ENCODE measurements at places on chromosomes 2 and 18.
A peak's percentile ranks its signal among the peaks of the same experiment; 100 is the strongest.

GRCh38 chr2:98149333-98149697, 62.3 kb downstream of the VWA3B start:
- peak; percentile 60 for DNase-seq

- DNase-seq = no peak
These were observed 60.1 kb upstream of the COX7A2L start for GRCh38 chr2:42421157-42421485.

DNA sequence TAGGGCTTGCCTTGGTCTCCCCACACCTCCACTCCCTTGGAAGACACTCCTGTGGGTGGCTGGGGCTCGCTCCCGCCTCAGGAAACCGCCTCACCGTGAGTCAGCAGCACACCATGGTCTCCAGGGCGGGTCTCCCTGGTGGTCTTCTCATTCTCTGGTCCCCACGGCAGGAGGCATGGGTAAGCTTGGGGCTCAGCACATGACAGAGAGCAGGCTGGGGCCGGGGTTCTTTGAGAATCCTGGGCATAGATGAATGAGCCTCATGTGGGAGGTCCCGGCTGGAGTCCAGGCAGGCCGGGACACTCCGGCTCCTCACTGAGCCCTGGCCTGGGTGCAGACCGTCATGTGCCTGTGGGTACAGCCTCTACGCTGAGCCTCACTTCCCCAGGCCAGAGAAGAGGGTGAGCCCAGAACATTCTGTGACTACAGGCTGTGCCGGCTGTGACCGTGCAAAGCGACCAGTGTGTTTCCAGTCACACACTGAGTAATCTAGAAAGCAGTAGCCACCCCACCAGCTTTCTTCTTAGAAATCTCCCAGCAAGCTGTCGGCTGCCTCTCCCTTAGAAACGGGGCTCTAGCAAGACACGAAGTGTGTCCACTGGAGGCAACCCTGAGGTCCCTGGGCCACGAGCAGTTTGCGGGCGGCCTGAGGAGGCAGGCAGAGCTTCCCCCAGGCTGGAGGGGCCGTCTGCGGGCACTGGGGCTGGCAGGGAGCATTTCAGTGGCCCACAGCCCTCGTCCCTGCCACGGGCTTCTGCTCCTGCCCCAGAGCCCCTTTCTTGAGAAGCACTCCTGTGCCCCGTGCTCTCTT, 93.1 kb downstream of the RHOB start:
- DNase-seq = no peak

DNA sequence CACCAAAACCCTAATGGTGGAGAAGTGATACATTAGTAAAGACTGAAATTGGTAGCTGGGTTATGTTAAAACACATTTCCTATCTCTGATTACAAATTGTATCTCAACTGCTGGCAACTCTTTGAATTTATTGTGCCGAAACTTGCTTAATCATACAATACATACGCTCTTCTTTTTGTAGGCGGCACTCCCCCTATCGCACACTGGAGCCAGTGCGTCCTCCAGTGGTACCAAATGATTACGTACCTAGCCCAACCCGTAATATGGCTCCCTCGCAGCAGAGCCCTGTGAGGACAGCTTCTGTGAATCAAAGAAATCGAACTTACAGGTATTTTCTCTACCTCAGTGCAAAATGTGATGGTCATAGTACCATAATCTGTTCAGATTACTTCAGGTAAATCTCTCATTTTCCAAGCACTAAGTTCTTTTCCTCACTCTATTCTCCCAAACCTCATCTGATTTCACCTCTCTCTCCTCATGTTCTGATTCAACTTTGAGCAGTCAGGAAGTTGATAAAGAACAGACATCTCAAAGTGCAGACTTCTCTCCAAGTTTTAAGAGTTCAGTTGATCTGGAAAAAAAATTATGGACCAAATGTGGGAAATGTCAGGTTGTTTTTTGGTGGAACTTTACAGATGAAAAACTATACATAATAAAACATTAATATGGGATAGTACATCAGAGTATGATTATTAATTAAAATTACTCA, 66.5 kb downstream of the ABI2 start:
- no peak for DNase-seq

DNA sequence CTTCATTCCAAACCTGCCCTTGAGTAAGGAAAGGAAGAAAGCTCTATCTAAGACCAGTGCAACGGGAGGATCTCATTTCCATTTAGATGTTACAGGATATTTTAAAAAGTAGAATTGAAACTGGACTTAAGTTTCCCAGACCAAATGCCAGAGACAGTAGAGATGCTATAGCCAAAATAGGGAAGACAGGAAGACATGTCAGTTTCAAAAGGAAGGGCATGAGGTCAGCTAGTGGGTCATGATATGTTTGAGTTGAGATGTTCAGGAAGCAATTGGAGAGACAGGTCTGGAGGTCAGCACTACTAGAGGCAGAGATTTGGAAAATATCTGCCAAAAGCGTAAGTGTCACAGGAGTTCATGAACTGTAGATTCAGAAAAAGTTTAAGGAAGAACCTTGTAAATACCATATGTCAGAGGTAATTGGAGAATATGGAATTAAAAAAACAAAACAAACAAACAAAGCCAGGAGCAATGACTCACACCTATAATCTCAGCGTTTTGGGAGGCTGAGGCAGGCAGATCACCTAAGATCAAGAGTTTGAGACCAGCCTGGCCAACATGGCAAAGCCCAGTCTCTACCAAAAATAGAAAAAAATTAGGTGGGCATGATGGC, 50.8 kb downstream of the EPHA4 start:
- DNase-seq = no peak

- DNase-seq = no peak
These were observed 38.6 kb downstream of the AGFG1 start for GRCh38 chr2:227510620-227510958.

GRCh38 chr18:32213693-32214092, 23.9 kb downstream of the MEP1B start:
- DNase-seq = no peak

- peak; percentile 93 for DNase-seq
These were observed 418.0 kb upstream of the TNP1 start for GRCh38 chr2:217277646-217278398.

GRCh38 chr2:194264586-194264985, 1392.4 kb upstream of the SLC39A10 start:
- no peak for DNase-seq

GRCh38 chr2:156756516-156756915, 320.3 kb downstream of the GPD2 start:
- no peak for DNase-seq

DNA sequence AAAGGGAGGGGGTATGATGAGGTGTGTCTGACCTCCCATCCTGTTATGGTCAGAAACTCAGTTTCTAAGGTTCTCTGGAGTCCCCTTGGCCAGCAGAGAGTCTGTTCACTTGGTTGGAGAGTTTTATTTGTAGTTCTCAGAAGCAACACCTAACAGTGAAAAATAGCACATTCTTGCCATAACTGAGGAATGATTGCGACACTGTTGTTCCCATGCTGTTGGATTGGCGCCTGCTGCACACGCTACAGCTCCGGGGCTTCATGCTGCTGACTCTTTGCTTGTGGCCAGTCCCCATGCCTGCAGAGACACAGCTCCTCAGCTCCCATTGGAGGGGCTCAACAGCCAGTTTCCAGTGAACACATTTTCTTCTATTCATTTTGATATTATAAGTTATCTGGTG, 42.1 kb downstream of the TPGS2 start:
- peak; percentile 83 for DNase-seq

- DNase-seq = no peak
These were observed 151.3 kb upstream of the SERPINE2 start for GRCh38 chr2:224190234-224190935.

- no peak for DNase-seq
These were observed 71.2 kb downstream of the CERKL start for GRCh38 chr2:181585732-181586131.

GRCh38 chr2:33371304-33372090, 105.0 kb upstream of the RASGRP3 start:
- DNase-seq = no peak

GRCh38 chr2:42777883-42778805, 14.2 kb upstream of the OXER1 start:
- DNase-seq = no peak

DNA sequence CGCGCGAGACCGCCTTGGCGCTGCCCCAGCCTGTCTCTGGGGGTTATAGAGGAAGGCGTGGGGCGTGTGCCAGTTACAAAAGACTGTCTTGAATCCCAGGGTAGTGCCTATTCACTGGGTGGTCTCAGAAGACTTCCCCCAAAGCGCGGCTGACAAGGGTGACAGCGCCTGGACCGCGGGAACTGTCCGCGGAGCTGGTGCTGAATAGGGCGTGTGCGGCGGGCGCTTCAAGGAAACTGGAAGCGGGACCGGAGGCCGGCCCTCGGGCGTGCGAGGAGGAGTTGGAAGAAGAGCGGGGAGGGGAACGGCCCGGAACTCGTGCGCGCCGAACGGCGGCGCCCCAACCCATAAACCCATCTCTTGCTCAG, 2.3 kb downstream of the EGR4 start:
- DNase-seq = peak; percentile 51

DNA sequence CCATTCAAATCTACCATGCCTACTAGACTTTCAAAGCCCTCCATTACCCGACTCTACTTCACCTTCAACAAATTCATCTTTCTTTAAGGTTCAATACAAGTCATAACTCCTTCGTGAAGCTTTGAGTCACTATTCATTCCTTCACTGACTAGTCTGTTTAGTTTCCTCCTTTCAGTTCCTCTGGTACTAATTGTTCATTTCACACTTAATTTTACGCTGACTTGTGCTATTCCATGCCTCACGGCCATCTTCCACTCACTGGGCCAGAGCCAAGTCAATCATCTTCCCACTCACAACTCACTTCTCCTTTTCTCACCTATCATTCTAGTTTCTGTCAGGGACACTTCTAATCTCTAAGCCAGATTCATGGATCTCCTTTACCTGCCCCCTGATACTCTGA, 136.2 kb downstream of the MTX2 start:
- DNase-seq = no peak

- no peak for DNase-seq
These were observed 21.1 kb downstream of the BABAM2 start for GRCh38 chr2:27911458-27912210.

DNA sequence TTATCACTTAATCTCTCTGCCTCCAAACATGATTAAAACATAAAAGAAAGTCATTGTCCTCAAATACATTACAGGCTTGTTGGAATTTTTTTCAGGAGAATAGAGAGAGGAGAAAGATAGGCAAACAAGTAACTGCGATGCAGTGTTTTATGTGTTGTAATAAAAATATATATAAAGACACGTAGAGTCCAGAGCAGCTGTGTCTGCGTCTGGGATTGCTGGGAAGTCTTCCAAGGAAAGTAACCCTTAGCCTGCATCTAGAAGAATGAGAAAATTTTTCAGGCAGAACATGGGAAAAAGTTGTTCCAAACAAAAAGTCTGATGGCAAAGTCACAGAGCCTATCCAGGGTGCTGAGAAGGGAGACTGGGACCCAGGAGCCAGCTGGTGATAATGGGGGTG, 91.8 kb upstream of the ST6GAL2 start:
- DNase-seq = peak; percentile 79

GRCh38 chr2:239212121-239212928, 188.5 kb downstream of the HDAC4 start:
- DNase-seq = no peak

- no peak for DNase-seq
These were observed 88.9 kb downstream of the PXDN start for GRCh38 chr2:1655461-1655860.

GRCh38 chr18:42533009-42533575, 578.1 kb downstream of the PIK3C3 start:
- no peak for DNase-seq

DNA sequence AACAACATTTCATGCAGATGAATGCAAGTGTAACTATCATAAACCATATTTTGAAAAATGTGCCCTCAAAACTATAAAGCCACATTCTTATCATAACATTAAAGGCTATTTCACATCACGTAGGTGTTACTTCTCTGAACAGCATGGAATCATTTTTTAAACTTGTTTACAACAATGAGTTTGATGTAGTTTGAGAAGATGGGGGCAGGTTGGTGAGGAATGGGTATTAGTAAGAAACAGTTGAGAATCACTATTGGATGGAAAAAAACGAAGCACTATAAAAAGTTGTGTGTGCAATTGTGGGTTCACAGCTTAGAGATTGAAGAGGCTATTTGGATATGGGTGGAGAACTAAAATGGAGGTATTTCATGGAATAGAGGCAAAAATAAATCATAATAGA, 569.1 kb downstream of the ARHGAP15 start:
- DNase-seq = no peak

- no peak for DNase-seq
These were observed 37.9 kb downstream of the MTERF4 start for GRCh38 chr2:241064008-241064801.

- no peak for DNase-seq
These were observed 6.0 kb downstream of the ATP6V1B1 start for GRCh38 chr2:70941701-70942100.

GRCh38 chr2:229582151-229582550, 132.2 kb downstream of the DNER start:
- DNase-seq = no peak

- peak; percentile 73 for DNase-seq
These were observed 84.2 kb downstream of the DOK6 start for GRCh38 chr18:69484699-69485396.

- peak; percentile 3 for DNase-seq
These were observed 160.8 kb upstream of the CAVIN2 start for GRCh38 chr2:192007581-192008228.

DNA sequence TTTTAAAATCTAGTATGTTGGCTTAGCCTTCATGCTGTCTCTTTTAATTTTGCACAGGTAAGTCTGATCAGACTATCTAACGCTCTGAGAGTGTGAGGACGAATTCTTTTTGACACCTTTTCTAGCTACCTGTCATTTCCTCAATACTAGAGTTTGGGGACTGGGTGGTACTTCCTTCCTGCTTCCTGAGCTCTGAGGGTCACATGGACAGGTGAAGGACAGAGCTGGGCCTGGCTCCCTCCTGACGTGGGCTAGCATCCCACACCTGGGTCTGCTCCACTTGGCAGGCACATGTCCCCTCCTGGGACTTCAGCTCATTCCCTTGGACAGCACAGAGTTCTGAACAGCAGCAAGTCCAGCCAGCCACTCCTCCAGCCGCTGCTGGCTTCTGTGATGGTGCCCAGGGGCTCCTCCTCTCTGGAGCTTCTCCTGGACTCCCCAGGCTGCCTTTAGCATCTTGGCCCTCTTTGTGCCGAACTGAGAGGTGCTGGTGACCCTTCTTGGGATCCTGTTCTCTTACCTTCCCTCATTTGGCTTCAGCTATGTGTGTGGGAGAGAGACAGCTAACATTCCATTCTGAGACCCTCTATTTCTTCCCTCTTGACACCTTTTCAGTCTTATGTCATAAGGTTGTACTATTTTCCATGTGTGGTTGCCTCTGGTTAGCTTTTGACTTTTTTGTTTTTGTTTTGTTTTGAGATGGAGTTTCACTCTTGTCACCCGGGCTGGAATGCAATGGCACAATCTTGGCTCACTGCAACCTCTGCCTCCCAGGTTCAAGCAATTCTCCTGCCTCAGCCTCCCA, 106.9 kb downstream of the B3GNT2 start:
- no peak for DNase-seq

DNA sequence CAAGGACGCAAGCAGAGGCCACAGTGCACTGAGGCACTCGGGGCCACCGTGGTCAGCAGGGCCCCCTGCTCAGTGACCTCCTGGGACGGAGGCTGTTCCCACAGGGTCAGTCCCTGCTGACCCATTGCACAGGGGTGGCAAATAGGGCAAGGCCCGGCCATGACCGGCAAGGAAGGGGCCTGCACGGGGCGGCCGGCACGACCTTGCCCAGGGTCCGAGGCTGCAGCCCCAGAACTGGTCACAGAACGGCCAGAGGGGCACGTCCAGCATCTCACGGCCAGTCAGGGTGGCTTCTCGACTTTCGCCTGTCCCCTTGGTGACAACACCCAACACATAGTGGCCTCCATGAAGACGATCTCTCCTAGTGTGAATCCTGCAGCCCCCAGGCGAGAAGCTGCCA, 27.6 kb upstream of the OTOS start:
- DNase-seq = no peak

GRCh38 chr18:13246591-13246990, 28.0 kb downstream of the LDLRAD4 start:
- no peak for DNase-seq

Measured in fibroblast of skin of scalp (primary cell).